ENCODE measurements at places on chromosomes 13 and 19.

- no peak for DNase-seq
These were observed 19.4 kb downstream of the ZNF816 start for GRCh38 chr19:52943134-52943883.

GRCh38 chr19:57269515-57270250 lies 10.6 kb upstream of the ZNF460 start:
- no peak for DNase-seq

DNA sequence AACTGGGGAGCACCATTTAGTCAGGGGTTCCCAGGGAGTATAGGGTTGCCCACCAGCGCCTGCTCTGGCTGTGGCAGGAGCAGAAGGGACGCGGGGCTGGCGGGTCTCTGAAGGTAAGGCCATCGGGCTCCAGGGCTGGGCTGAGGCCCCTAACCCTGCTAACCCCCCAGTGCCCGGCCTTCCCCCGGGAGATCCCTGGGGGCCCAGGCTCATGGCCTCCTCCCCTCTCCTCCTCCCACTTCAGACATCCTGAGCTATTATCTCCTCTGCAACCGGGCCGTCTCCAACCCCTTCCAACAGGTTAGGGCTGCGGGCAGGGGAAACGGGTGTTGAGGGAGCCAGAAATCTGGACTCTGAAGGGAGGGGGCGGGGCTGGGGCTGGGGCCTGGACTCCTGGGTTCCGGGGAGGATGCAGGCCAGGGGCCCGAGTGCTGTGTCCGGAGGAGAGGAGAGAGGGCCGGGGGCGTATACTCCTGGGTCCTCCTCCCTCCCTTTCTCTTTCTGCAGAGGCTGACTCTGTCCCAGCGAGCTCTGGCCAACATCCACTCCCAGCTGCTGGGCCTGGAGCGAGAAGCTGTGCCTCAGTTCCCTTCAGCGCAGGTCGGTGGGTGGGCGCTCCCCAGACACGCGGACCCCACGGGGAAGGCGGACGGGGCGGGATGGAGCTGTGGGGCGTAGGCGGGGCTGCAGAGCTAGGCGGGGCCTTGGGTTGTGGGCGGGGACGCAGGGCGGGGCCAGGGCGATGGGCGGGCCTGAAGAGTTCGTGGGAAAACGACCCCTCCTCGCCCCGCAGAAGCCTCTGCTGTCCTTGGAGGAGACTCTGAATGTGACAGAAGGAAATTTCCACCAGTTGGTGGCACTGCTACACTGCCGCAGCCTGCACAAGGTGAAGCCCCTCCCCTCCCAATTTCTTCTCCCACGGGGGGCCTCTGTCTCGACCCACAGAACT lies 15.3 kb downstream of the TTYH1 start:
- DNase-seq = no peak

DNA sequence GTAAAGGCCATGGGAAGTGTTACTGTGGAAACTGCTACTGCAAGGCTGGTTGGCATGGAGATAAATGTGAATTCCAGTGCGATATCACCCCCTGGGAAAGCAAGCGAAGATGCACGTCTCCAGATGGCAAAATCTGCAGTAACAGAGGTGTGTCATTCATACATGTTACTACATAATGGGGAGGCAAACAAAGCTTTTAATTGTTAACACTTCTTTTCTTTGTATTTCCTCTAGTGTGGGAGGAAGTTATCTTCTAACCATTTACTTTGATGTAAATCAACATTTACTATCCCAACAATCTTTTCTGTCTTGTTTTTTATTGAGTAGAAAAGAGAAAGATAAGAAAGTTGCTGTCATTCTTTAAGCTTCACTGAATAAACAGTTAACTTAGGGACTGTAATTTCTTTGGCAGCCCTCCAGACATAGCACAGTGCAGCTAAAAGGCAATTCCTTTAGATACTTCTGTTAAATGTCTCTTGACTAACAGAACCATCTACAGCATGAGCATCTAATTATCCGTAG lies 126.9 kb downstream of the ITGBL1 start:
- no peak for DNase-seq

GRCh38 chr19:13318190-13318589 lies 168.0 kb downstream of the IER2 start:
- no peak for DNase-seq

DNA sequence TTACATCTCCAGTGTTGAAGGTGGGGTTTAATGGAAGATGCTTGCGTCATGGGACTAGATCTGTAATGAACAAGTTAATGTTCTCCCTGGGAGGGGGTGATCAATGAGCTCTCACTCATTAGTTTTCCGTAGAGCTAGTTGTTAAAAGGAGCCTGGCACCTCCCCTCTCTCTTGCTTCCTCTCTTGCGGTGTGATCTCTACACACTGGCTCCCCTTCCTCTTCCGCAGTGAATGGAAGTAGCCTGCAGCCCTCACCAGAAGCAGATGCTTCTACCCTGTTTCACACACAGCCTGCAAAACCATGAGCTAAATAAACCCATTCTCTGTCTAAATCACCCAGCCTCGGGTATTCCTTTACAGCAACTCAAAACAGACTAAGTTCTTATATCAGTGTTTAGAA lies 318.8 kb downstream of the SLITRK1 start:
- DNase-seq = no peak

- no peak for DNase-seq
These were observed 54.0 kb downstream of the LRCH1 start for GRCh38 chr13:46606970-46607369.

- no peak for DNase-seq
These were observed 3.2 kb downstream of the ZNF726 start for GRCh38 chr19:23917856-23918255.

- no peak for DNase-seq
These were observed 807.9 kb upstream of the ARGLU1 start for GRCh38 chr13:107375701-107376340.

GRCh38 chr13:73872397-73872796 lies 261.8 kb downstream of the KLF12 start:
- no peak for DNase-seq

GRCh38 chr19:49937750-49938381 lies 8.6 kb upstream of the NUP62 start:
- no peak for DNase-seq

DNA sequence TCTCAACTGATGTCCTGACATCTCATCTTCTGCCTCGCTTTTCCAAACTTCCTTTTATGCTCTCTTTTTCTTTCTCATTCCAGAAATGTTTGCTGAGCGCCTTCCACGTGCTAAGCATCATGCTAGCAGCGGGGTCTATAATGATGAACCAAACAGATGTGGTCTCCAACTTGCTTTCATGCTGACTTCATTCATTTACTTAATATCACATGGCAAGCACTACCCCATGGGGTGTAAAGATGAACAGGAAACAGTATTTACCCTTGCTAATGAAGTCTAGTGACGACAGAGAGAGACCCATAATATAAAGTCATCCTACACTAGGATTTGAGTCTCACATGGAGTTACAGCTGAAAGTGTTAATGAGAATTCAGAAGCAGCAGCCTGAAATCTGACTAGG lies 21.6 kb upstream of the URAD start:
- no peak for DNase-seq

GRCh38 chr13:59345311-59345710 lies 818.4 kb downstream of the DIAPH3 start:
- no peak for DNase-seq
